ENCODE measurements at places on chromosomes 11 and 22.

DNA sequence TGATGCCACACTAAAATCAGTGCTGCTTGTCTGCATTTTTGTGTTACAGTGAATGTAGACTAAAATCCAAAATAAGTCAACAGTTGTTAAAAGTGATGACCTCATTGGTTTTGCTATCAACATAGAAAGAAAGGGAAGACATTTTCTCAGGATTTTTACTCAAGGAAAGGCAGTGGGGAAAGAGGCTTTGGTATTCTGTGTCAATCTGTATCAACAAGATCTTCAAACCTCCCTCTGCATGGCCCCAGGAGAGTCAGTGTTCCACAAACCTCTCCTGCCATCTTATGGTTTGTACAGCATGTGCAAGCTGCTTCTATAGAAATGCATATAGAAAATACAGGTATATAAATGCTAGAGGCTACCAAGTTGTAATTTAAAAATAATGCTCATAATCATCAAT is 13.8 kb upstream of the OR51M1 start:
- DNase-seq = no peak

GRCh38 chr11:87739261-87739660 is 436.0 kb downstream of the RAB38 start:
- DNase-seq = no peak

GRCh38 chr11:70498171-70498571 is 99.8 kb downstream of the CTTN start:
- no peak for DNase-seq

DNA sequence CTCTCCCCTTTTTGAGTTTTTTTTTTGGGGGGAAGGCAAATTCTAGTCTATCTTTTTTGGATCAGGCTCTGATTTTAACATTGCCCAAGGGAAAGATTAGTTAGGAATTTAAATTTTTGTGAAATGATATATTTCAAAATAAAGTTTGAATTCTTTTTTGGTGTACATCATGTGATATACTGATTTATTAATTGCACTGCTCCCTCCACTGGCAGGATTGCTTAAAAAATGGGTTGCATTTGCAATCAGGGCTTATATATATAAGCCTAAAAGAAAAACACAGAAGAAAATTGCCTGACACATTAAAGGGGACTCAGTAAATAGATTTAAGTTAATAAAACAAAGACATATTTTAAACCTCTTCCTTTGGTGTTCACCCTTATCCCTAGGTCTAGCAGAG is 1.2 kb downstream of the DYNC2H1 start:
- no peak for DNase-seq

DNA sequence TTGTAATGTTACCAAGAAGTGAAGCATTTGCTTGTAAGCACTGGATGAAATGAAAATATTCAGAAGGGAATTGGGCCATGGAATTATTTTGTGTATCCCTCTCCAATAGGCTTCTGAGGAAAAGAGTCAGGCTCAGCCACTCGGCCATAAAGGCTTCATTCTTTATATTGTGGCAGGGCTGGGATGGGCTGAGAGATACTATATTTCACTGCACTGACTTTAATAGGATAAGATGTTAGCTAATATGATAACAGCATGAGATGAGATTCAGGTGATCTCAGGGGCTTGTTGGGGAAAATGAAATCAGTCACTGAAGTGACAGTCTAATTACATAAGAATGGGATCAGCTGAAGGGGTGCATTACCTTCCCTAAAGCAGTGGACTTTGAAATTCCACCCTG is 7.3 kb upstream of the TRIM44 start:
- no peak for DNase-seq

- DNase-seq = peak; percentile 88
Observed at GRCh38 chr11:73647459-73648100, 1.2 kb downstream of the PLEKHB1 start.

DNA sequence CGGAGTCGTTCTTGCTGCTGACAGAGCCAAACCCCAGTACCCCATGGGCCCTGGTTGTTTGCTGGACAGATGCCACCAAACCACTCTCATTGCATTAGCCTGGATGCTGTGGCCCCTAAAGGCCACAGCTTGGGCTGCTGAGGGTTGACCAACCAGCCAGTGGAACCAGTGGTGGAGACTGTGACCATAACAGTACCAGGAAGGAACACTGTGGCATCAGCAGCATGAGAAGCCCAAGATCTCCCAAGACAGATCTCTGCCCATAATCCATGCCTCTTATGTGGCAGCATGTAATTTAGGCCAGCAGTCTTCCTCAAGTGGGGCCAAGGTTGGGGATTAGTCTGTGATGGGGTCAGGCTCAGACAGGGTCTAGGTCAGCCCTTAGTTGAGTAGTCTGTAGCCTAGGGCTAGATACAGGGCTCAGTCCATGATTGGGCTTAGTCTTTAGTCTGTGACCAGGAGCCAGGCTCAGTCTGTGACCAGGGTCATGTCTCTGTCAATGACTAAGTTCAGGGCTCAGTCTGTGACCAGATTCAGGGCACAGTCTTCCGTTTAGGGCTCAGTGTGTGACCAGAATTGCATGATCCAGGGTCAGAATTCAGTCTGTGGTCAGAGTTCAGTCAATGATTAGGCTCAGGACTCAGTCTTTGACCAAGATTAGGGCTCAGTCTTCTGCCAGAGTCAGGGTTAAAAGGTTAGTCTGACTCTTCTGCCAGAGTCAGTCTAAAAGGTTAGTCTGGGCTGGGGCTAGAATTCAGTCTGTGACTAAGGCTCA is 4.5 kb upstream of the INPP5J start:
- no peak for DNase-seq

DNA sequence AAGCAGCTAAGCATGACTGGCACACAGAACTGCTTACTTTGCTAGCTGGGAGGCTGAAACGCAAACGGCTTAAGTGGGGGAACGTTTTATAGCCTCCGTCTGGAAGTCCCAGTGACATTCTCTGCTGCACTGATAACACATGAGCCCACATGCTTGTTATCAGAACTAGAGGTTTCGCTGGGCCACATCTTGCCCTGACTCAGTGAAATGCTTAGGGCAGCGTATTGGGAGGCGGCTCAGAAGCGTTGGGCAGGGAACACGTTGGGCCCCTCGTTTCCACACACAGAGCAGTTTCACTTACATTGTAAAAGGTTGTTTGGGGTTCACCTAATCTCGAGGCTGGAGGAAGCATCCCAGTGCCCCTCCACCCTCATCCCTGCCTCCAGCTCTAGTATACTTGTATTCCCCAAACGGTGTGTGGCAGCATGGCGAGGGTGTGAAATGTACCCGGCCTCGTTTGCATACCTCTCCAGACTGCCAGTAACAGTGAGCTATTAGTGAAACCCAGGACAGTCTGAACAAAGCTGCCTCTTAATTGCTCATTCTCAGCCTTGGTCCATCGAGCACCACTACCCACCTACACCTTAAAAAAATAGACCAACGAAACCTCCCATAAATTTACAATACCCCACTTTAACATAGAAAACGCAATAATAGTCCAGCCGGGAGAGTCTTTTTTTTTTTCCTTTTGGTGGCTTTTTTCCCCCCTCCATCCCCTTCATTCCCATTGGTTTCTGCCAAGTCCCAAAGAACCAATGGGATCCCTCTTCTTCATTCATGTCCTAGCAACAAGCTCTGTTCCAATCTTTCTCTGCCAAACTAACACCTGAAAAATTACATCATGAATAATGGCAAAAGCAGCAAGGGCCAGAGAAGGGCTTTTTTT is 218.8 kb upstream of the SORL1-AS1 start:
- DNase-seq = no peak

DNA sequence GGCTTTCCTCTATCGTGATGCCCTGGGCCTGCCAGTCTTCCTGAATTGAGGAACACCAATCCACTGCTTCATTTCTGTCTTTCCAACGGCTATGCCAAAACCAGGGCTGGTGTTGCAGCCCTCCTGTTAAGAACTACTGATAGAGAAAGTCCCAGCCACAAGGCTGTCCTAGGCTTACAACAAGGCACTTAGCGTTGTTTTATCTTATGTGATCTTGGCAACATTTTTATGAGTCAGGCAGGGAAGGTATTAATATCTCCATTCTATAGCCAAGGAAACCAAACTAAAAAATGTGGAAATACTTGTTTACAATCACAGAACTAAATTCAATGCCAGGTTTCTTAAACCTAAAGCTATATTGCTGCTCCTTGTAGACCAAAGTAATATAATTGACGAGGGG is 89.9 kb upstream of the AMOTL1 start:
- no peak for DNase-seq

GRCh38 chr11:97979741-97980140 is 1041.0 kb upstream of the CNTN5 start:
- DNase-seq = no peak

GRCh38 chr11:134341805-134342571 is 10.2 kb downstream of the GLB1L2 start:
- no peak for DNase-seq

DNA sequence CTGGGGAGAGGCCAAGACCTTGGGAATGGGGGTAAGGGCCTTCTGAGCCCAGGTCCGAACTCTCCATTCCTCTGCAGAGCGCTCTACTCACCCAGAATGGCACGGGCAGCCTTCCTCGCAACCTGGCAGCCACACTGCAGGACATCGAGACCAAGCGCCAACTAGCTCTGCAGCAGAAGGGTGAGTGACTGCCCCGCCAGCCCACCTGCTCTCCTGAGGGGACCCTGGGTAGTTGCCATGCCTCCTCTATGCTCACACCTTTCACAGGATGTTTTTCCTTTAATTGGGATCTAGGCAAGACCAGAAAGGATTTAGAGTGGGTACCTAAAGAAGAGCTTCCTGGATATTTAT is 35.5 kb downstream of the TREH start:
- DNase-seq = no peak

- no peak for DNase-seq
Observed at GRCh38 chr22:41899992-41900651, 14.8 kb downstream of the SHISA8 start.

DNA sequence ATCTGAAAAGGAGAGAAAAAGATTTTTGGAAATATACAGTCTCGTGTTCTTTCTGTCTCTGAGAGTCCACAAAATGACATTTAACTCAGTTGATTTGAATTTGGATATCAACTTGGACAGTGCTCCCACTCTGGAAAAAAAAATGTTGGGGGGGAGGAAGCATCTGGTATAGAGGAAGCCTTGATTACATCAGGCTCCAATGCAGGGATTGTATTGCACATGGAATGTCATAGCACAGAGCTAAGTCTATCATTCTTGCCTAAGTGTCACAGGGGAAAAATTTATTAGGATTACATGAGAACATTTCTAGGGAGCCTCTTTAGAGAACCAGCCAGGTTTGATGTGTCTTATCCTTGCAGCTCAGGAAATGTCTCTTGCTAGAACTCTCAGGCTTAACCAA is 23.0 kb downstream of the MS4A6A start:
- DNase-seq = no peak

- no peak for DNase-seq
Observed at GRCh38 chr11:25970726-25971508, 361.0 kb upstream of the ANO3 start.

DNA sequence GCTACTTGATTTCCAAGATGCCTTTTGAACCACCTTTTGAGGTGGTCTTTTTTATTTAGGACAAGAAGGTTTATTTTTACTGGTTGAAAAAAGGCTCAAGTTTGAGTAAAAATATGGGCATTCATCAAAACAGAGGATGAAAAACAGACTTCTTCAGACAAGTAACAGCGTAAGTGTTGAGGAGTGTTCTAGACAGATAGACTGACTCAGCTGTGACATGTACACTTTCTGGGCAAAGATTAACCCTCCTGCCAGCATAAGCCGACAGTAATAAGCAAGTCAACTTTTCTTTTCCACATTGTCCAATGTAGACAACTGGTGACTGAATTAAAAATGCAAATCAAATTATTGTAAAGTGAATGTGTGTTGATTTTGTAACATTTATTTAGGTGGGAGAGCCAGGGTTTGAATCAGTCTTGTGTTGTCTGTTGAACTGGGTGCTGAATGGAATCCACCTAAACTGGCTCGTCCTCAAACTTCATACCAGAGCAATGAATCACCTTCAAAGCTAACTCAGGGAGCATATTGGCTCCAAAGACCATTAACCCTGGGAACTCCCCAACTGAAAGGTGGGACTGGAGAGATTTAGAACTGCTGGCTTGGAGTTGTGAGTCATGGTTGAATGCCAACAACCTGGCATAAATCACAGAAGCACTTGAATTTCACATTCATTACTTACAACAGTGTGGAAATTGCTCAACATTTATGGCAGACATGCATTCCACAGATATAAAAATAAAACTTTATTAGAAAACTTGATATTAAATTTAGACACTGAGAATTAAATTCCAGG is 377.0 kb downstream of the ETS1 start:
- no peak for DNase-seq

DNA sequence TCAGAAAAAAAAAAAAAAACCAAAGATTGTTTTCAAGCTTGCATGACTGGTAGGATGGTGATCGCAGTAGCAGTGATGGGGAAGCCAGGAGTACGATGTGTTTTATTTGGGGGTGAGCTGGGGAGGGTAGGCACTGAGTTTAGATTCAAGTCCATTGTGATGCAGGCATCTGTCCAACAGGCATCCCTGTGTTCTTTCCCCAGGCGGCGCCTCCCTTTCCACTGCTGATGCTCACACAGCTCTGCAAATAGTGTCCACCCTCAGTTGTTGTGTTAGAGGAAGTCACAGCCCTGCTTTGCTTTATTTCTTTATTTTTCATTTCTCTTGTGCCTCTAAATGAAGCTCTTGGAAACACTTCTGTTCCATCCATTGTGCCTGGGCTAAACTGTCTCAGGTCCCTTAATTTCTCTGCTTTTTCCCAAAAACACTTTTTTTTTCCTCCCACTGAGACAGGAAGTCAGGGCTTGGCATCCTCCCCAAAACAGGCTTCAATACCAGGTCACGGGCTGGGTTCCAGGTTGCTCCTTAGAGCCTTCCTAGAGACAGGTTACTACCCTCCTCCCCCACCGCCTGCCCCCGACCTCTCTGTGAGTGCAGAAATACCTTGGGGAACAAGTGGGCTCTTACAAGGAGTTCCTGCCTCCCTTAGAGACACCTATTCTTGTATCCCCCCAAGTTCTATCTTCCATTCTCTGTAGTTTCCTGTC is 38.6 kb upstream of the HSPA8 start:
- no peak for DNase-seq

DNA sequence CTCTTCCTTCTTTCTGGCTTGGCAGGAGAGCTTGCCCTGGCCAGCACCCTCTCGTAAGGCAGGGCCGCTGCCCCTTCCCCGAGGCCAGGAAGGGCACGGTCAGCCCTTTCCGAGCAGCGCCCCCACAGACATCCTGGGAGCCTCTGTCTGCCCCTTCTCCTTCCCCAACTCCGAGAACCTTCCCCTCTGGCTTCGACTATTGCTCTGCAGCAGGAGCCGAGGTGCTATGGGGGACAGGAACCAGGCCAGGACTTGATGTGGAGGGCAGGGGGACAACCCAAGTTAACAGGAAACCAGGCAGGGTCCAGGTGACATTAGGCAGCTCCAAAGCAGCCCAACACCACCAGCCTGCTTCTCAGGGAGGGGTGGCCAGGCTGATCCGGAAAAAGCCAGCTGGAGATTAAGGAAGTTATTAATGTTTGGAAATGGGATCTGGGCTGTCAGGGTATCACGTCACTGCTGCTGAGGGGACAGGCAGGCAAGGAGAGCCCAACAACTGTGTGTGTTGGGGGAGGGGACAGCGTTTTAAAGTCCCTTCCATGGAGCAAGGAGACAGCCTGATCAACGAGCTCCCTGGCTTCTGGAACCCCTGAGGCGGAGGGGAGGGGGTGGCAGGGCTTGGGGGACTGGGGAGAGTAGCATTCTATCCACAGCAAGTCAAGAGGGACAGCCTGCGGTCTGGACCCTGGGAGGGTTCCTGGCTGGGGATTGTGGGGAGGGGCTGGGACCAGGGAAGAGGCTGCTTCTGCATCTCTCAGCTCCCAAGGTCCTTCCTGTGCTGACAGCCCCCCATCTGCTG is 27.3 kb downstream of the SYT7 start:
- DNase-seq = no peak
